ENCODE measurements at places on chromosomes 16 and 17.

GRCh38 chr16:72287649-72288048, 115.7 kb upstream of the PMFBP1 start:
- DNase-seq = no peak

DNA sequence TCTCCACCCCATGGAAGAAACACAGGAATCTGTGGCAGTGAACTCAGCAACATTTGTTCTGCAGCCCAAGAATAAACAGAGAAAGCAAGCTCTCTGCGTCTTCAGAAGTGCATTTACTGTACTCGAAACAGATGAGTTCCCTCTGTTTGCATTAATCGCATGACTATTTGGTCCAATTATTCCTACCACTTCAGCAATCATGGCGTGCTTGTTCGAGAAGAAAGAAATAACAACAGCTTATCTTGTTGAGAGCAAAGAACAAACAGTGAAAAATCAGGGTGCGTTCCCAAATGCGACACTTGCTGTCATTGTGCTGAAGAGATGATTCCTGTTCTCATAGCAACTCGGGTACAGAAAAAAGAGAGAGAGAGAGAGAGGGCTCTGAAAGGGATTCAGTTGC, 445.3 kb upstream of the MAF start:
- no peak for DNase-seq

DNA sequence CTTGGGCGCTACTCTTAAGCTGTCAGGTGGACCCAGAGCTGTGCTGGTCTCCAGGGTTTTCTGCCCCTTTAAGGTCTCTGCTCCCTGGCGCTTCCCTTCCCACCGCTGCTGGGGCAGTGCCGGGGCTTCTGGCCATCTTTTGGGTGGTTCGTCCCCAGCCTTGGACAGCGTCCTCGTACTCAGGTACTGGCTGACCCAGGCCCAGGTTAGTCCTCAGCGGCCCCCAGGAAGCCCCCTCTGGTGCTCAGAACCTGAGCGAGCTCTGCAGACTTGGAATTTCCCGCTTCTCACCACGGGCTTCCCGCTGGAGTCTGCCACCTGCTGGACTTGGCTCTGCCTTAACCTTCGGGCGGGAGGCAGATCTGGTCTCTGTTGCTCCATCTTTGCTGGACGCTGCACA, 94.1 kb upstream of the ZNF750 start:
- DNase-seq = no peak

DNA sequence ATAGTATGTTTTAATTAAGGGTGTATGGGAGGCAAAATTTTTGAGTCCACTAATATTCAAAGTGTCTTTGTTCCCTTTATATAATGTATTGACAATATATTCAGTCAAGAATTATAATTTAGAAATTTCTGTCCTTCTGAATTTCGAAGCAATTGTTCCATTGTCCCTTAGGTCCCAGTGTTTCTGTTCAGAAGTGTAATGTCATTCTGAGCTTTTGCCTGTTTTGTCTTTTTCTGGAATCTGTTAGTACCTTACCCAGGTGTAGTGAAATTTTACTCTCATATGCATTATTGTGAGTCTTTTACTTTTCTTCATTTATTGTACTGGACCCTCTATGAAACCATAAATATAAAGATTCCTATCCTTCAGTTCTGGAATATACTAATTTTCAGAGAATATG, 505.7 kb upstream of the KIF2B start:
- no peak for DNase-seq

DNA sequence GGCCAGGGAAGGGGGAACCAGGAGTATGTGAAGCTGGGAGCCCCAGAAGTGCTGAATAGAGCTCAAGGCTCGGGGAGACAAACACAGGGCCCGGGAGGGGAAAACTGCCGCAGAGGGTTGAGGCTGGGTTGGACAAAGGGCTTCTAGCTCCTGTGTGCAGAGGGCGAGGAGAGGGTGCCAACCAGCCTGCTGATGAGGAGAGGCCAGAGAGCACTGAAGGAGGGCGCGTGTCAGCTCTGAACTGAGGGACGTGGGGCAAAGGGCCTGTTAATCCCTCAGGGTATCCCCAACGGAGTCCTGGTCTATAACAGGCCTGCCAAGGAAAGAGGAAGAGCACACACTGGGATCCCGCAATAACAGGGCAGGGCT, 151.3 kb downstream of the C16orf78 start:
- DNase-seq = no peak

DNA sequence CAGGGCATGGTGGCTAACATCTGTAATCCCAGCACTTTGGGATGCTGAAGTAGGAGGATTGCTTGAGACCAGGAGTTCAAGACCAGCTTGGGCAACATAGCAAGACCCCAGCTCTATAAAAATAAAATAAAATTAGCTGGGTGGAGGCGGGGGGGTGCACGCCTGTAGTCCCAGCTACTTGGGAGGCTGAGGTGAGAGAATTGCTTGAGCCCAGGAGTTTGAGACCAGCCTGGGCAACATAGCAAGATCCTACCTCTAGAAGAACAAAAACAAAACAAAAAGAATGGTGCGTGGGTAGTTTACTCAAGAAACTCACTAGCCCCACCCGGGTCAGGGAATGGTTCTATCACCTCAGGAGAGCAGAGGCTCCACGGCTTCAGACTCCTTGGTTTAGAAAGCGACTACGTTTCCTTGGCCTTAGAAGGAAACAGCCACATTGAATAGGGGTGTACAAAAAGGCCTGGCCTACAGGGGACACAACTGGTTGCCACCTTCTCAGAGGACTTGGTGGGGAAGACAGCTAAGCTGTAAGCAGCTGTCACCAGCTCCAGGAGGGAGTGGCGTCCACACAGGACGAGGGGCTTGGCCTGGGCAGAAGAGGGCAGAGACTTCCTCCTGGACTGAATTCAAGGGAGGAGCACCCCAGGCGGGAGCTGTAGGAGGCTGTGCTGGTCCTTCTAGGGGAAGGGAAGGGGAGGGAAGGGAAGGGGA, 716 bp downstream of the TK1 start:
- no peak for DNase-seq

GRCh38 chr16:17129971-17130370, 340.8 kb downstream of the XYLT1 start:
- DNase-seq = no peak

GRCh38 chr17:2213291-2213960, 90.2 kb downstream of the SMG6 start:
- no peak for DNase-seq

- DNase-seq = no peak
Observed at GRCh38 chr16:88128556-88128955, 177.3 kb downstream of the BANP start.

DNA sequence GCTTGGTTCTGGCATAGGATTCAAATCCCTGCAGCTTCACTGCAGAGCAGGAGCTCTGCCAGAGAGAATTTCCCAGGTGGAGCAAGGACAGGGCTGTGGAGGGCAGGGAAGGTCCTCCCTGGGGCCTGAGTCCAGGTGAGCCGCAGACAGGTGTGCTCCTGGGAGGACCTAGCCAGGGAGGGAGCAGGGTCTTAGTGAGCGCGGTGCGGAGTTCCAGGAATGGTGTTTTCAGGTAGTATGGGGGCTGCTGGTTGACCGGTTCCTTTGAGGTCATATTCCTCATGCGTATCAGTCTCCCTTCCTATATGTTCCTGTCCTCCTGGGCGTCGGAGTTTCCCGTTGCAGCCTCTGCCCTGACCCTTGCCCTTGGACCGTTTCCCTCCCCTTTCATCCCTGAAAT, 813.3 kb downstream of the KCNJ18 start:
- no peak for DNase-seq

GRCh38 chr16:57994778-57995177, 5.7 kb downstream of the ZNF319 start:
- DNase-seq = no peak

DNA sequence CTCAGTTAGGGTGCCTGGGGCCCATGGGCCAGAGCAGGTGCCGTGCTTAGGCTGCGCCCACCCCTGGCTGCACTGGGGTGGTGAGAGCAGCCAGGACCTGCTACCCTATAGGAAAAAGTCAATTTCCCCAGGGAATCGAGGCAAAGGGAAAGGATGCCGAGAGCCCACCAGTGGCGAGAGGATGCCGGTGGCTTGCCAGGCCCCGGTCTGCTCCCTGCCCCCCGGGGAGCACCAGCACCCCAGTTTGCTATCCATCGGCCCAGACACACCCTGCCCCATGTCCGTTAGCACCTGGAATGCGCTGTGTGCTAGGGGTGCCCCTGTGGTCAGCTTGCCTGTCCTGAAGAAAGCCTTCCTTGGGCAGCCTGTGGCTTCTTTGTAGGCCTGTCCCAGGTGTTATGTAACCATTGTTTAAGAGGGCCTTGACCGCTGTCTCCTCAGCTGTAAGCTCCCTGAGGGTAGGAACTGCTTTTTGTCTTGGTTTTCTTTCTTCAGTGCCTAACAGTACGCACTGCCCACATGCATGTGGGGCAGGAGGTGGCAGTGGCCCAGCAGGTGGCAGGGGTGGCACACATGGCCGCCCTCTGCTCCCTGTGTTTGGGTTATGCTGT, 40.8 kb downstream of the NT5M start:
- DNase-seq = no peak

GRCh38 chr16:883781-884180, 83.2 kb upstream of the GNG13 start:
- DNase-seq = no peak

GRCh38 chr17:73224663-73225305, 31.9 kb downstream of the COG1 start:
- DNase-seq = no peak

GRCh38 chr17:72563952-72564351, 443.1 kb downstream of the SOX9 start:
- DNase-seq = no peak

DNA sequence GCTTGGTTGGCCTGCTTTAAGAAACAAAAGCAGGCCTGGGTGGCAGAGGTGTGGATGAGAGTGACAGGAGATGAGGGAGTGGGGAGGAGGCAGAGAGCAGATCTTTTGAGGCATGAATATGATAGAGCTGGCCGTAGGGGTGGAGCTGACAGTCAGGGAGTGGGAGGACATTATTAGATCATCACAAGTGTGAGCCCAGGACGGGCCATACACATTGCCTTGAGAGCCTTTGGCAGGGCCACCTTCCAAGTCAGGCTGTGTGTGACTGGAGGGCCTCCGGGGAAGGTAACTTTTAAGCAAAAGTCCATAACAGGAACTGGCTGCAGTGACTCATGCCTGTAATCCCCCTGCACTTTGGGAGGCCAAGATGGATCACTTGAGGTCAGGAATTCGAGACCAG, 26.3 kb downstream of the GINS3 start:
- DNase-seq = no peak

DNA sequence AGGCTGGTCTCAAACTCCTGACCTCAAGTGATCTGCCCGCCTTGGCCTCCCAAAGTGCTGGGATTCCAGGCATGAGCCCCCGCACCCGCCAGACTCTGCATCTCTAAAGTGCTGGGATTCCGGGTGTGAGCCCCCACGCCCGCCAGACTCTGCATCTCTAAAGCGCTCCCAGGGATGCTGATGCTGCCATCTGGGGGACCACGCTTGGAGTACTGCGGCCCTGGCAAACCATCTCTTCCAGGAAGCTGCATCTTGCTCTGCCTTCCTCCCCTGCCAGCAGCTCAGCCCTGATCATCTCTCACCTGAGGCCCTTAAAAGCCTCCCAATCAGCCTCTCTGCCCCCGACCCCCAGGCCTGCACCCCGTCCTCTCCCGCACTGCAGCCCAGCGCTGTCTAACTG, 4.1 kb downstream of the CEP295NL start:
- DNase-seq = no peak

GRCh38 chr16:31428279-31428597, at the start of gene COX6A2:
COX6A2 (minus strand) TSS chr16:31428360; CDS start chr16:31428325, 35 bp downstream.
- no peak for DNase-seq

- no peak for DNase-seq
Observed at GRCh38 chr16:67649494-67649931, 4.6 kb downstream of the CARMIL2 start.

DNA sequence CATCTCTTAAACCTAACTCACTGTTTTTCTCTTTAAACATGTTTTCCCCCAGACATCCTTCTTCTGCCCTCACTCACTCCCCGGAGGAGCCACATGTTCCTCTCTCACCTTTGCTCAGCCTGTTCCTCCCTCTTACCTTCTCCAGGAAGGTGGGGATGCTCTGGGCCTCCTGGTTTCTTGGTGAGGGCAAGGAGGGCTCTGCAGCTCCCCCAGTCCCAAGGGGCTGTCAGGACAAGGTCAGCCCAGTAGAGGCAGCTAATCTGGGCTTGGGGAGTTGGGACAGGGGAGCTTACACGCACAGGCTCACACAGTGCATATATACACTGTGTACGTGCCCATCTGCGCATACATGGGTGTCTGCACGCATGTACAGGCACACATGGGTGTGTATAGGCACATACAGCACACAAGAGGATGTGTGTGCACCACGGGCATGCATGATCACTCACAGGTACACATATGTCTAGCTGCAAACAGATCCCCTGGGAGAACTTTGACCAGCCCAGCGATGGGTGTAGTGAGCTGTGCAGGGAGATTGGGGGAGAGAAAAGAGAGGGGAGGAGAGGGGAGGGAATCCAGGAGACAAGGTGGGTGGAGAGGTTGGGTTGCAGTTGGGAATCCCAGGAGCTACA, 28.6 kb upstream of the SPNS3 start:
- DNase-seq = no peak

GRCh38 chr16:3879258-3879886, 1.1 kb downstream of the CREBBP start:
- peak; percentile 54 for DNase-seq

DNA sequence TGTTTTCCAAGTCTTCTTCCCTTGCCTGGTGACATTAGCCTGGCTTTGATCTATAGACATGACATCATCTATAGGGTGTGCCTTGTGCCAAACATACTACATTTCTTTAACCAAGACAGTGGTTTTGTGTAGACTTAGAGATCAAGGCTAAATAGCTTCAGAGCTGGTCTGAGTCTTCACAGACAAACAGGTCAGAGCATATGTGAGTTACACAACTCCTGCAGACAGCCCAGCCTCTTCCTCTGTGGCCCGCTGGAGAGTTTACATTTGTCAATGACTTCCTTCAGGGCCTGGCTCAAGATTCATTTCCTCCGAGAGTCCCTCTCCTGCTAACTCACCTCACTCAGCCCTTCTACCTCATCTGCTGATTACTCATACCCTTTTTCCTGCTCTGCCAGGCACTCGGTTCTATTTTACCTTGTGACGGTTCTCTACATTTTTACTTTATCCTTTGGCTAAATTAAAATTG, 73.1 kb upstream of the TANC2 start:
- no peak for DNase-seq

- no peak for DNase-seq
Observed at GRCh38 chr17:12815642-12816141, 26.4 kb downstream of the ARHGAP44 start.

GRCh38 chr16:11484691-11485258, 101.9 kb downstream of the LITAF start:
- no peak for DNase-seq

GRCh38 chr17:39996800-39997199, 16.2 kb downstream of the PSMD3 start:
- no peak for DNase-seq

Data from CD4-positive, alpha-beta T cell (primary cell).